Tibial nerve (tissue), 4 donors: ENCODE measurements at places on chromosomes 6 and 20. TPM values are rescaled to one million over a fixed set of nuclear protein-coding genes. Genes with fewer than 3 reads are reported as not detected.

Gene TAF11
- total RNA-seq = 18.6 TPM

Gene FAM120B
- 26.0 TPM for total RNA-seq

Gene RPS10
- total RNA-seq = 2,316 TPM

Gene LY6G6F
- total RNA-seq = not detected

Gene BNIP5
- not detected for total RNA-seq

Gene SDC4
- total RNA-seq = 68.7 TPM

Gene SLC22A7
- not detected for total RNA-seq

Gene ZBP1
- total RNA-seq = 0.78 TPM

Gene TMEM74B
- 2.1 TPM for total RNA-seq

Gene TPD52L1
- total RNA-seq = 28.8 TPM

Gene NKAIN4
- total RNA-seq = 1.2 TPM

Gene CFB
- 18.9 TPM for total RNA-seq

Gene DAAM2
- 91.6 TPM for total RNA-seq

Gene THBS2
- total RNA-seq = 58.4 TPM

Gene SCUBE3
- 1.3 TPM for total RNA-seq

Gene ASIP
- not detected for total RNA-seq

Gene WFDC2
- total RNA-seq = not detected

Gene KHDC1
- 0.42 TPM for total RNA-seq

Gene PAX1
- total RNA-seq = not detected

Gene CDC40
- total RNA-seq = 16.3 TPM

Gene GJA10
- not detected for total RNA-seq

Gene NMBR
- not detected for total RNA-seq

Gene NR2E1
- total RNA-seq = not detected

Gene SPATS1
- total RNA-seq = not detected

Gene C20orf144
- total RNA-seq = not detected

Gene STX11
- total RNA-seq = 10.9 TPM

Gene CCM2L
- total RNA-seq = 14.2 TPM

Gene WFDC12
- not detected for total RNA-seq

Gene PRSS16
- total RNA-seq = not detected
